GM13976 (cell line): ENCODE measurements at places on chromosomes 13 and 19.

- peak; percentile 90 for DNase-seq
Observed at GRCh38 chr19:45076029-45076850, at the start of gene ZNF296. Gene ZNF296, minus strand, starts transcription at chr19:45076478. Its CDS starts 105 bp downstream, at chr19:45076373.

DNA sequence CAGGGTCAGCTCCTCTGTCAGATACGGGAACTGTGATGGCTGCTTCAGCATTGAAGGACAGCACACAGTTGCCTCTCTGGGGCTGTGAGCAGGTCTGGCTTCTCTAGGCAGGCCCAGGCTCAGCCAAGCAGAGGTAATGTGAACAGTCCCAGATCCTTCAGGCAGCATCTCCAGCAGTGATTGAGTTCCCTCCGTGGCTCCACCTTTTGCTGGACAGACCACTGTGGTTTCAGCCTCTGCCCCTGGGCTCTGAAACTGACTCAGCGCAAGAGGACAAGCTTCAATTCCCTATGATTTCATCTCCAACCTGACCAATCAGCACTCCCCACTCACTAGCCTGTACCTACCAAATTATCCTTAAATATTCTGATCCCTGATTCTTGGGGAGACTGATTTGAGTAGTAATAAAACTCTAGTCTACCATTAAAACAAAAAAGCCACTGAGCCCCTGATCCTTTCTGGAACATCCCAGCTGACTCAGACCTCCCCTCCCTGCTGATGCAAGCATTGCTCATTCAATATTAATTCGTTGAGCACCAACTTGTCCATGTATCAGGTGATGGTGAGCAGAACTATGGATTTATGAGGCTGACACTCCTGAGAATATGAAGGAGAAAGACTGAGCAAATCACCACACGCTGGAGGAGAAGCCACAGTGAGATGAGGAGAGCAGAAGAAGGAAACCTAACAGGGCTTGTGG, 16.7 kb downstream of the GSX1 start:
- no peak for DNase-seq

DNA sequence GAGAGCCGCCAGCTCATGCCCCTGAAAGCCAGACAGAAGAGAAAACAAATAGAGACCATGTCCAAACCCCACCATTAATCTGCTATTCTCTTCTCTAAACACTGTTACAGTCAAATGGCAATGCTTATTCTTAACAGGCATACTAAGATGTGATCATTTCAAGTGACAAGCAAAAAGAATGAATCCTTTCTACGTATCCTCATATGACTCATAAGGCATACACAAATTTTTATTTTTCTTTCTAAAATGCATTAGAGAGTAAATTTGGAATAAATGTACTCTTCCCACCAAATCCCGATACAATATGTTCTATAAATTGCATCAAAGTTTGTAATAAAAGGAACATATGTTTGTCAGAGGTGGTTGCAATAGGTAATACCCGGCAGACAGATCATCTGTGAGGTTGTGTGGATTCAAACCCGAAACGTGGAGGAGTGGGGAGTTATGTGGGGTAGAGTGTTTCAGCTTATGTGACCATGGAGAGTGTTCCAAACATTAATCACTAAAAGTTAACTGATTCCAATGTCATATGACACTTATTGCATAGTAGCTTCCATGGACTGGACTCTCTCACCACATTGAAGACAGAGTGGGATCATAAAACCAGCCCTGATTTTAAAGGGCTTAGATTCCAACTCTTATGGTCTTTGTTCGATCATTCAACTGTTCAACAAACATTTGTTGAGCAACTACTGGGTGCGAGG, 213.1 kb downstream of the DCLK1 start:
- no peak for DNase-seq

DNA sequence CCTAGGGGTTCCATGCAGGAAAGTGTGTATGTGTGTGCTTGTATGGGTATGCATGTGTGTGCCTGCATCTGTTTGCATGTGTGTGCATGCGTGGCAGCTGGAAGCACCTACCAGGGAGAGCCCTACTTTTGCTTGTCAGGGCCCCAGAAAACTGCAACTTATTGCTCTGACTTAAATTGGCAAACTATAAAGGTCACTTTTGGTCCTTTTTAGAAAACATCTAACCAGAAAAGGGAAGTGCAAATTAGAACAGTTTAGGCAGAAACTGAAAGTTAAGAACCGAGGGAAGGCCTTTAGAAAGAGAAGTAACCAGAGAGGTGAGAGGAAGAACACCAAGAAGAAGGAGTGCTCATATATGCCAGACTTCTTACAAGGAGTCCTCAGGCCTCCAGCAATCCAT, 32.5 kb downstream of the DLEU7 start:
- DNase-seq = peak; percentile 19

GRCh38 chr13:97567510-97568243, 133.7 kb downstream of the RAP2A start:
- DNase-seq = peak; percentile 37

- DNase-seq = no peak
Observed at GRCh38 chr13:76913898-76914297, 27.7 kb upstream of the KCTD12 start.

DNA sequence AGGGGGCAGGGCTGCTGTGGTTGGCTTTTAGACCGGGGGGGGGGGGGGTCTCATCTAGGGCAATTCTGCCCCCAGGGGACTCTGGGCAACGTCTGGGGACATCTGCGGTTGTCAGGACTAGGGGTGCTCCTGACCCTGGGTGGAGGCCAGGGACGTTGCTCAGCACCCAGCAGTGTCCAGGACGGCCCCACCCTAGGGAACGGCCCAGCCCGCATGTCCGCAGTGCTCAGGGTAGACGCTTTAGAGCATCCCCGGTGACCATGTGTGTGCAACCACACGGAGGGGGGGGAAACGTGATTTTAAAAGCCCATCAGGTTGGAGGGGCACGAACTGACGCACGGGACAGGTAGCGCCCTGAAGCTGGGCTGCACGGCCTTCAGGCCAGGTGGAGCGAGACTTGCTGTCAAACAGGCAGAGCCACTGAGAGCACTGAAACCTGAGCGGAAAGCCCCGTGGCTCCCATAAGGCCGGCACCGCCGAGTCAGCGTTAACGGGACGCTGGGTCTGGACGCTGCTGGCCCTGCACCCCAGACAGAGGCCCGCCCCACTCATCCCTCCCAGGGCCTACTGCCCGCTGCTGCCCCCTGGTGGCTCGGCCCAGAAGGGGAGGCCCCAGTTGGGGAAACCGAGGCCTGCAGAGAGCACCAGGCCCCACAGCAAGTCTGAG, 8.3 kb downstream of the CACTIN start:
- peak; percentile 93 for DNase-seq

GRCh38 chr13:106722620-106723019, 154.7 kb upstream of the ARGLU1 start:
- no peak for DNase-seq

DNA sequence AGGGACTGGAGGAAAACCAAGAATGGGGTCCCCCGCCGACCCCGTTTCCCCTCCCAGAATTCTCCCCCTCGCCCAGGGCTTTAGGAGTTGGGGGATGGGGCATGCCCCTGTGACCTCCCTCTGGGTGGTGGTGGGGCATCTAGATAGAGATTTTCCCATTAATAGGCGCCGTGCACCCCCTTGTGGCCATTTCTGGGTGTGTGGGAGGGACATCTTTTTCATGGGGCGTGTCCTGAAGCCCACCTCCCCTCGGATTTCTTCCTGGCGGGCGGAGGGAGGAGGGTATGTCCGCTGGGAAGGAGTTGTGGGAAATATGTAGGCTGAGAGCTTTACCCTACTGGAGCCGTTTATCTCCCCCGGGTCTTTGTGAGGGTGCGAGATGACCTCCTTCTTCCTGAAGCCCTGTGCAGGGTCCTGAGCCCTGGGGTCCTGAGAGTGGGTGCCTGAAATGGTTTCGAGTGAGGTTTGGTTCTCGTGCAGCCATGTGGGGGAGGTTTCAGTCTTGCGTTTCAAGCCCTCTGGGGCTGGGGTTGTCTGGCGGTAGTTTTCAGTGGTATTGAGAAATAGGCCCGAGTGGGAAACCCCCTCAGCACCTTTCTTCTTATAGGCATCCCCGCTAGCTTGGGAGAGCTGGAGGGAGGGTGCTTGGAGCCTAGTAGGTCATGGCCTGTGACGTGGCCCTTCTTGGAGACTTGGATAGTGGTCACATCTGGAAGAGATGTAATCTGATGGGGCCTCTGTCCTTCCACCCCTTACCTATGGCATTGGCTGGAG, 1.0 kb downstream of the PRMT1 start:
- peak; percentile 78 for DNase-seq

GRCh38 chr13:45231722-45232121, 30.9 kb upstream of the KCTD4 start:
- DNase-seq = peak; percentile 17

DNA sequence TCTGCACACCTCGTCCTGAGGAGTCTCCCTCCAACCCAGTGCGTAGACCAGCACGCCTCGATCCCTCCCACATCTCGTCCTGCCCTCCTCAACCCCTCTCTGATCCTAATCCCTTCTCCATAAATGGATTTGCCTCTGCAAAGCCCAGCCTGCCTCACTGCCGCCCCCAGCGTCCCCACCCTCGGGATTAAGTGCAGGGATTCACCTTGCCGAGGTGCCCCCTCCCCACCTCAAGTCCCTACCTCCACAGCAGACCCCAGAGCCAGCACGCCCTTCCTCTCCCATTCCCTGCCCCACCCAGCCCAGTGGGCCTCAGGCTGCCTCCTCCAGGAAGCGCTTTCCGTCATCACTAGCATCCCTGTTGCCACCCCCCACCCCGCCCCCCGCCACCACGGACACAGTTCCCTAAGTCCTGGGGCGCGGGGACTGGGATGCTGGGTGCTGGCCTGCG, 4.0 kb downstream of the KLF16 start:
- DNase-seq = no peak

- DNase-seq = no peak
Observed at GRCh38 chr13:99725644-99726043, 224.4 kb downstream of the TM9SF2 start.

DNA sequence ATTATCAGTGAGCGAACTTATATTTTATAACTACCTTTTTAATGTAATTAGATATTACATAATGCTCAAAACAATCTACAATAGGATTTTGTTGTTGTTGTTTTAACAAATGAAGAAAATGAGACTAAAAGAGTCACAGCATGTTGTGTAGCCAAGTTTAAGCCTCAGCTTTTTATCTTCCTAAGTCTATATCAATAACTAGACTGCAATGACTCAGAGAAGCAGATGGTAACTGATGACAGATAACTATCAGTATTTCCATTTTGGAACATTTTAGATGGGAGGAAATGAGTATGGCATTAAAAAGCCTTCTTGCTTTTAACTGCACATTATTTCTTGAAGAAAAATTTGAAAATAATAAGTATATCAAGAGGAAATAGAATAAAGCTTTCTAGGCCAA, 825.2 kb downstream of the SLITRK1 start:
- no peak for DNase-seq

- no peak for DNase-seq
Observed at GRCh38 chr19:2394054-2394441, 33.3 kb downstream of the TIMM13 start.

- no peak for DNase-seq
Observed at GRCh38 chr13:40992678-40993518, 26.2 kb downstream of the ELF1 start.

DNA sequence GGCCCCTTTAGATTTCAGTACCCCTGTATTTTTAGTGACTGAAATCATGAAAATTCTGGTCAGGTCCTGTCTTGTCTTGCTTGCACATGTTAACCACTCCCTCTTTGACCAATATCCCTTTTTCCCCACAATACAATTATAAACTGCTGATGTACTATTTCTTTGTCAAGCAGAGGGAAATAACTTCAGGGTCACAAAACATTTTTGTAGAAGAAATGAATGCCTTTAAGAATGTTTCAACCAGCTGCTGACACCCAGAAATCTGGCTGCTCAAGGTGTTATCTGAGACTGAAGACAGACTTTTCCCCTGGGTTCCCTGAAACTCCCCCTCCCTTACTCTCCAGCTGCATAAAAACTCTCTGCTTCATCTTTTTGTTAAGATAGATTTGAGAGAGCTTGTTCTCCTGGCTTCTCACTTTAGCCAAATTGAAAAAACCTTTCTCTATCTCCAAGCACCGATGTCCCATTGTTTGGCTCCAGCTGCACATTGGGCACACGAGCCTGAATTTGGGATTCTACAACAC, 18.4 kb upstream of the ACOD1 start:
- no peak for DNase-seq

DNA sequence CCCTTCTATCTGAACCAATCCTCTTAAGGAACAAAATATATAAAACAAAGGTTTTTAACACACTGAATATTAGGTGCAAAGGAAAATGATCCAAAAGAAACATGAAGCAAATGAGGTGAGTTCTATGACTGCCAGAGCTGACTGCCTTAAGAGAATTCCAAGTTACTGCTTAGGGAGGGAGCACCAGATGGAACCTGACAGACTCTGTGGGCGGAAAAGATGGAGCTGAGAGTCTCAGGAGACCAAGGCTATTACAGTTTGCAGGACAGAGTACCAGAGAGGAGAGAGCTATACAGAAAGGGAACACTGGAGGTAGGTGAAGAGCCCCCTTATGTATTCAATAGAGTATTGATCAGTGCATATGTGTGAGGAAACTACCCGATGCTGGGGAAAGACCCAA, 87.2 kb downstream of the B3GLCT start:
- no peak for DNase-seq

DNA sequence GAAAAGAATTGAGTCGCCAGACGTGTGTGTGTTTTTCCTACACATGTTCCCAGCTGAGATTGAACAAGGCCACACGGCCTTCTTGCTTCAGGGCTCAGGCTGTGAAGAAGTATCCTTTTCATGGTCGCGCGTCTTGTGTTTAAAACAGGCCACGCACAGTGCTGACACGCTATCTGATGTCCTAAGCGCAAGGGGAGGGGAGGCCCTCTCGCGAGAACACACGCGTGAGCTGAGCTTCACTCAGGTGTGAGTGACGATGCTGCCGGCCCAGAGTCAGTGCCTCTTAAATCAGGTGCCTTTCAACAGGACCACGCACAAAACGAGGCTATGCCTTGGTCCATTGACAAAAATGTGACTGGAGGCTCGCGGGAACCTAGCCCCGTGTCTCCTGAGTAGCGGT, 103.7 kb downstream of the TEX29 start:
- DNase-seq = no peak

GRCh38 chr13:77370888-77371287, 44.0 kb upstream of the MYCBP2 start:
- DNase-seq = no peak

GRCh38 chr13:39835253-39835652, 179.8 kb downstream of the COG6 start:
- DNase-seq = no peak

GRCh38 chr19:44142059-44142433, 692 bp downstream of the ZNF234 start:
- no peak for DNase-seq

GRCh38 chr13:36571444-36571843, 102.4 kb upstream of the SERTM1 start:
- no peak for DNase-seq

DNA sequence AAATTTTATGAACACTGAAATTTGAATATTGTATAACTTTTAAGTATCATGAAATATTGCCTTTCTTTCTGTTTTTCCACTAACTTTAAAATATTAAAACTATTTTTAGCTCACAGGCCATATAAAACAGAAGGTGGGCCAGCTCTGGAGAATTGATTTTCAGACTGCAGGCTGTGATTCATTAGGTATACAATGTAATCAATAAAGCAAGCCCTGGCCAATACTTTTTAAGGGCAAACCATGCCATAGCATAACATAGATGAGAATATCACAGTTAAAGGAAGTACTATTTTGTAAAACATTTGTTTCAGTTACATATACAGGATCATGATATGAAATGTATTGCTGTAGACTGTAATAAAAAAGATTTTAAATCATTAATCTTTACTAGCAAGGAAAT, 197.6 kb downstream of the MAB21L1 start:
- no peak for DNase-seq
